ENCODE measurements at places on chromosomes 5 and 9.

GRCh38 chr5:99543841-99544240, 615.0 kb upstream of the CHD1 start:
- DNase-seq, result no peak

DNA sequence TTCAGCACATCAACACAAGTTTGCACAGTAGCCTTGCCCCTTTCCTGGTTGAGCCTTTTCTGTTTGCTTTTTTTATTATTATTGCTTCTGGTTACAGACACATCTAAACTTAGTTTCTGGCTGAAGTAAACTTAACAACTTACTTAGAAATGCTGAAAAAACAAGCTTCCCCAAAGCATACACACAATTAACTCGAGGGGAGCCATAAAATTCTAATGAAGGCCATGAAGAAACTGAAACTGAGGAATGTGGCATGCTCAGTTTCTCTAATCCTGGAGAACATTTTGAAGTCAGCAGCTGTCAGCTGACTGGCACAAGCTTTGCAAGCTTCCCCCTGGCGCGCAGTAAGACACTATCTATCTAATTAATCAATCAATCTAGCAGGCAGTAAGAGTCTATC, 3.7 kb downstream of the MYO10 start:
- DNase-seq, result no peak

GRCh38 chr9:131277287-131277909, 1.1 kb upstream of the FAM78A start:
- DNase-seq, result no peak

- no peak for DNase-seq
These were observed 52.7 kb upstream of the ARL15 start for GRCh38 chr5:54362992-54363625.

DNA sequence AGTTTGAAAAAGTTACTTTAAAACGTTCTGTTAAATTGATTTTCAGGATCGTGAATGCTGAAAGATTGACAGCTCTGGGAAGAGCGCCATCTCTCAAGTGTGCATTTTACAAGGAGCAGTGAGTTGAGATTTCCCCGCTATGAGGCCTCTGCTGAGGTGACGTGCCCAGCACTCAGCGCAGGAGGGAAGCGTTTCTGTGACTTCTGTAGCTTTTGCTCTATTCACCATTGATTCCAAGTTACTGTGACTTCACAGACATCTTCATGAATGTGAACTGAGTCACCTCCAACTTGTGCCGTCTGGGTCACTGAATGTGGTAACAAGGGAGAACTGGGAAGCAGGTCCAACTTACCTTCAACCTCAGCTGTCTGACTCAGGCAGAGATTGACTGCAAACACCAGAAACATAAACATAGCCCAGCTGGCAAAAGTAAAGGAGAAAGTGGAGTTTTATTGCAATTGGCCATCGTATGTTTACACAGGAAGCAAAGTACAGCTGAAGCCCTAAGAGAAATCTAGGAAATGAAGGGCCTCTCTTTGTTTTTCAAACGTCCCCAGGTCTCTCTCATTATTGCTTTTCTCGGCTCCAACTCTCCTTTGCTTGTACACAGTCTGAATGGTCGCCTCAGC, 428.8 kb upstream of the CLINT1 start:
- no peak for DNase-seq

- DNase-seq, result no peak
These were observed 4.1 kb downstream of the FAM78A start for GRCh38 chr9:131272212-131272611.

GRCh38 chr9:127081250-127082185, 40.9 kb downstream of the ANGPTL2 start:
- DNase-seq, result no peak

DNA sequence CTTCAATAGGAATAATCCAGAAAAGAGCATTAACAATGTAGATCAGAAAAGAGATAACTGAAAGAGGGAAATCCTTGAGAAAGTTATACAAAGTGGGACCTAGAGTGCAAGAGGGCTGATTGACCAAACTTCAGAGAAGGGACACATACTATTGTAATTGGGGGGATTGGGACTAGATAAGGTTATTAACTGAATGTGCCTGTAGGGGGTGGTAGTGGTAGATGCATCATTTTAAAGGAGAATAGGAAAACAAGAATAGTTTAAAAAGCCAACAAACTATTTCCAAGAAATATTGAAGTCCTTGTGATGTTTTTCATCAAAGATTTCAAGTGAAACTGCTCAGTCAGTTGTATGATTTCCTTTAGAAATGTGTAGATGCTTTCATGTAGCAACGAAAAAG, 468.5 kb downstream of the TAF11L14 start:
- DNase-seq, result no peak

DNA sequence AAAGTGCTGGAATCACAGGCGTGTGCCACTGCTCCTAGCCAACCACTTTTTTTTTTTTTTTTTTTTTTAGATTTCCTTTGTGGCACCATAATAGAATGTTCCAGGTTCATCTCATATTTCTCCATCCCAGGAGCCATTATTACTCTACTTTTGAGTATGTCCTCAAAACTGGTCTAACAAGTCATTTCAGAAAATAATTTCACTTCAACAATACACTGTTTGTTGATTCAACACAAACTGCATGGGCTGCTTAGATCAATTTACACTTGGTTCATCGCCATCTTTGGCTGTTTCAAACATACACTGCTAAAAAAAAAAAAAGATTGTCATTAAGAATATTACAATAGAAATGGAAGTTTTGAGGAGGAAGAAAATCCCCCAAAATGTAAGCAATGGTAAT, 57.9 kb downstream of the CSNK1A1 start:
- DNase-seq, result no peak

- DNase-seq, result no peak
These were observed 43.0 kb downstream of the LHFPL2 start for GRCh38 chr5:78605611-78606010.

GRCh38 chr5:33167541-33167940, 273.2 kb upstream of the TARS1 start:
- DNase-seq, result no peak

DNA sequence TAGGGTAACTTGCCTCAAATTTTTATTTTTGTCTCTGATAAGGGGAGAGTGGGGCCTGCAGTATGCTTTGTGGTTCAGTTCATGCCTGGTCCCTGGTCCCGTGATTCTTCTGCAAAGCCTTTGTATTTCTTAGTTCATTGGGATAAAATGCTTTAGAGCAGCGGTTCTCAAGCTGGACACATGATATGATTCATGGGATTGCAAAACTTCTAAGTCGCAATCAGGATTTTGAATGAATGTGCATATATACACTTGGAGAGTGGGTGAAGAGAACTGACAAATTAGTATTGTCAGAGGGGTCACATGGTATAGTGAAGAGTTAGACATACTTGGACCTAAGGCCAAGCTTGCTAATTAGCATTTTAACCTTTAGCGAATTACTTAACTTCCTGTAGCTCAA, 265.4 kb upstream of the KLF9 start:
- DNase-seq, result no peak

Measured in activated CD8-positive, alpha-beta memory T cell treated with anti-CD3 and anti-CD28 coated beads for 4 hours (primary cell).